ENCODE measurements at places on chromosomes 13 and 19.
A peak's percentile ranks its signal among the peaks of the same experiment; 100 is the strongest.

DNA sequence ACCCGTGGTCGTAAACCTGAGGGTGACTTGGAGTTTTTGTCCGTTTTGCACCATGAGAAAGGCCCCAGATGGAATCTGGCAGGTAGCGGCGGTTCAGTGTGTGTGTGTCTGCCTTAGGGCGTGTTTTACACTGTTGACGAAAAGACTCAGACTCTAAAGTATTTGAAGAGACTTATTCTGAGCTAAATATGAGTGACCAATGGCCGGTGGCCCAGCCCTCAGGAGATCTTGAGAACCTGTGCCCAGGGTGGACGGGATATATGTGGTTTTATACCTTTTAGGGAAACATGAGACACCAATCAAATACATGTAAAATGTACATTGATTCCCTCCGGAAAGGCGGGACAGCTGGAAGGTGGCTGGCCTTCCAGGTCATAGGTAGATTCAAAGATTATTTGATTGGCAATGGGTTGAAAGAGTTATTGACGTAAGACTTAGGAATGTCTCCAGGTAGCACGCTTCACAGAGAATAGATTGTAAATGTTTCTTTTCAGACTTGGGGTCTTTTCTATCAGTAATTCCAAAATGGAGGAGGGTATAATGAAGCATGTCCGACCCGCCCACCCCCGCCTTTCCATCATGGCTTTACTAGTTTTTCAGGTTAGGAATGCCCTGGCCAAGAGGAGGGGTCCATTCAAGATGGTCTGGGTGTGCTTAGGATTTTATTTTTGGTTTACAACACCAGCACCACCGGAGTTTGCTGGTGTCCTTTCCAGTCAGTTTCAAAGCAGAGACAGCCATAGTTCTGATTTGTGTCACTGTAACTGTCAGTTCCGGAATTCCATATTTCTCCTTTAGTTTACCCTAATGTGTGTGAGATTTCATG is 1.0 kb upstream of the ZNF529 start:
- DNase-seq: peak; percentile 4

GRCh38 chr13:113926301-113926761 is 47.5 kb downstream of the C13orf46 start:
- no peak for DNase-seq

GRCh38 chr13:98050041-98050466 is 92.8 kb upstream of the FARP1 start:
- DNase-seq: no peak

- DNase-seq: no peak
Observed at GRCh38 chr13:106484084-106484483, 51.4 kb downstream of the EFNB2 start.

DNA sequence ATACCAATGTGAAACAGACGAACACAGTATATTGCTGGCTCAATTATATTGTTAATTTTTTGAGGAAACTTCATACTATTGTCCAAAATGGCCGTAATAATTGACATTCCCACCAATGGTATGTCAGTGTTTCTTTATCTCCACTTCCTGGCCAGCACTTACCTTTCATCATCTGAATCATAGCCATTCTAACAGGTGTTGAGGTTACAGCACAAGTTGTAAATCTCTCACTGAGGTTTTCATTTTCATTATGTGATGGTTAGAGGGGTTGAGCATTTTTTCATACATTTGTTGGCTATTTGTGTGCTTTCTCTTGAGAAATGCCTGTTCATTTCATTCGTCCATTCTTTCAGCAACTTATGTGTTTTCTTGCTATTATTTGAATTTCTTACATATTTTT is 824.0 kb downstream of the UQCRFS1 start:
- DNase-seq: no peak

GRCh38 chr13:24694907-24695306 is 14.7 kb downstream of the ATP12A start:
- DNase-seq: no peak

GRCh38 chr19:42278452-42279154 is 9.6 kb downstream of the CIC start:
- DNase-seq: no peak

- DNase-seq: no peak
Observed at GRCh38 chr13:37074703-37075102, 15.2 kb upstream of the SUPT20H start.

DNA sequence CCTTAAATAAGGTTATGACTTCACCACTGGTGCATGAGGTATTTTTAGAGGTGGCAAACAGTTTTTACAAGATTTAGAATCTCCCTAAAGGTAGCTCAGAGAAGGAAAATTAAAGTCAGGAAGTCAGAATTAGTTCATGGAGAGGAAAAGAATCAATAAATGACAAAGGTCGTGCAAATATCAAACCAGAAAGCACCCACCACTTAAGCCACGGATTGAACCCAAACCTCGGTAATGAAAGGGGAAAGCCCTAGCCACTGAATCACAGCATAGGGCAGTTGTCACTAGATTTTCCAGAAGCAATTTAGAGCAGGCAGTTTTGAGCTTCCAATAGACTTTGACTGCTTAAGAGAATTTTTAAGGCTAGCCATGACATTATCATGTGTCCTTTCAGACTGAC is 1590.4 kb downstream of the SLITRK1 start:
- DNase-seq: no peak

All from T-helper 2 cell treated with Interferon-gamma antibody and Interleukin-4, amounts not matched to agents 5 μg/mL and 100 μg/mL, for 36 hours (primary cell).